ENCODE measurements at places on chromosomes 7 and 10.

GRCh38 chr10:86786368-86786767 lies 29.9 kb downstream of the BMPR1A start:
- DNase-seq: no peak

GRCh38 chr7:141466151-141466904 lies 84.9 kb upstream of the AGK start:
- DNase-seq: no peak

DNA sequence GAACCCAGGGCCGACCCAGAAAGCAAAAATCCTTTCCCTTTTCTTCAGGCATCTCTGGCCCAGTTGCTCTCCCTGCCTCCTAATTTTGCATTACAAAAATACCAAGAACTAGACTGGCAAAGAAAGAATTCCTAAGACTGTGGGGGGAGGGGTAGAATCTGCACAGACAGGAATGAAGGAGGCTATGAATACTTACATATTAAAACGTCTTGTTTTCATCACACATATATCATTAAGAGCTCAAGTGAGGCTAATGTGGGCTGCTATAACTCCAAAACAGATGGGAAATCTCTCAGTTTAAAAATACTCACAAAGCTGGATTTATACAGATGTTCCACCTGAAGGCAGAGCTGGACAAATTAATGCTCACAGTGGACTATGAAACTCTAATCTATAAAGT lies 29.2 kb upstream of the MKX start:
- DNase-seq: peak; percentile 10

- DNase-seq: no peak
Measured at GRCh38 chr10:96235326-96236089, 35.9 kb downstream of the BLNK start.

- DNase-seq: no peak
Measured at GRCh38 chr10:10293041-10293440, 724.6 kb upstream of the CELF2 start.

DNA sequence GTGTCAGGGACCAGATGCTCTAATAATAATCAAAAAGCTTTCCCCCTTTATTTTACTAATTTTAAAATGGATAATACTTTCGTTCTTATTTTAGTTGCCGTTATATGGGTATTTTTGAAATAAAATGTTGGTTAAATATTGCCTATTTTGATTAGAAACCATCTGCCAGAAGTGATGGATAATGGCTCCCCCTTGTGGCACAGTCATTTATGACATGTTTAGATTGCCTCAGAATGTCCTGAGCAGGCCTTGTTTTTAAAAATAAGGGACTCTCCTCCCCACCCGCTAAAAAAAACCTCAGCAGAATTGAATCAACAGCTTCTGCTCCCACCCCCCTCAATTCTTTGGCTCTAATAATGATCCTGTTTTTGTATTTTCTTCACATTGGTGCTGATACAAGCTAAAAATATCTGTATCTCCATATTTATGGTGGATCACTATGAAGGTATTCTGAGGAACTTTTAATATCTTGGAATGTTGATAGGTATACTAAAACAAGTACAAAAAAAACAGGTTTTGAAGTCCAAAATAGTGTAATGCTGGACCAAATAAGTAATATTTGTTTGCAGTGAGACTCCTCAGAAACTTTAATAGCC lies 38.8 kb downstream of the TMEM60 start:
- peak; percentile 49 for DNase-seq

DNA sequence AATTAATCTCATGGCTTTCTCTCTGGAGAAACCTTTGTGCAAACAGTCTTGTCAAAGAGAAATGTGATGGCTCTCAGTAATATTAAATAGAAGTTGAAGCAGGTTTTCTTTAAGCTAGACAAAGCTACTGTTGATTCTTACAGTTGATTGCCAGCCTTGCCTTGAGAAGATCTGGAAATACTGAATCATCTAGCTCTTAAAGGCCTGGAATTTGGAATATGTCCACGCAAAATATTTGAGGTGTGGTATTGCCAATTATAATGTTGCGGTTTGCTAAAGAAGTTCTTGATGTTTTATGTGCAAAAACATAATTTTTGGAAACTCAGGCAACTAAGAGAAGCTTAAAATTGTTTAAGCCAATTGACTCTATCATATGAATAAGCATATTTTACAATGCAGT lies 371.9 kb downstream of the PHF14 start:
- DNase-seq: peak; percentile 14

- DNase-seq: no peak
Measured at GRCh38 chr7:154767142-154767541, 235.8 kb downstream of the PAXIP1 start.

- DNase-seq: peak; percentile 71
Measured at GRCh38 chr10:111598433-111599059, 521.7 kb downstream of the ADRA2A start.

GRCh38 chr10:59234816-59235429 lies 58.5 kb downstream of the PHYHIPL start:
- peak; percentile 17 for DNase-seq

GRCh38 chr7:4814433-4814832 lies 39.0 kb downstream of the AP5Z1 start:
- DNase-seq: no peak

- DNase-seq: no peak
Measured at GRCh38 chr10:75261813-75262705, 26.3 kb upstream of the COMTD1 start.

- no peak for DNase-seq
Measured at GRCh38 chr10:3251172-3251571, 78.6 kb upstream of the PITRM1 start.

- DNase-seq: no peak
Measured at GRCh38 chr10:86285136-86285790, 81.3 kb downstream of the GRID1 start.

- DNase-seq: no peak
Measured at GRCh38 chr7:7596176-7596575, 29.5 kb downstream of the MIOS start.

DNA sequence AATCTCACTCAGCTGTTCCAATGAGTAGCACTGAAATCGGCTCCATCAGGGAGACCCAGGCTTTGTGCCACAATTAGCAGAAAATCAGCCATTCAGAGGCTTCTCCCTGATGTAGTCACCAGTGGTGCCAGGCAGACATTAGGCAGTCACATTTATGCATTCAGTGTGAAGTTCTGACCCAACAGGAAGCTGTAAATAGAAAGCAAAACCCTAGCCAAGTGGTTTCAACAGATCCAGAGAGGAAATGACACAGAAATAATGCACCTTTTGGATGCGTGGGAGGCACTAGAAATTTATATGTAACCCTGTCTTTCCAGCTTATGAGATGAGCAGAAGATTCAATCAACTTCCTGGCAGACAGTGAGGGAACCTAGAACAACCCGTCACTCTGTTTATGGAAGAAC lies 186.4 kb downstream of the PDE1C start:
- DNase-seq: peak; percentile 42

GRCh38 chr10:31129271-31129670 lies 97.6 kb upstream of the ZNF438 start:
- DNase-seq: peak; percentile 43
